ENCODE measurements at places on chromosomes 6 and 20.

DNA sequence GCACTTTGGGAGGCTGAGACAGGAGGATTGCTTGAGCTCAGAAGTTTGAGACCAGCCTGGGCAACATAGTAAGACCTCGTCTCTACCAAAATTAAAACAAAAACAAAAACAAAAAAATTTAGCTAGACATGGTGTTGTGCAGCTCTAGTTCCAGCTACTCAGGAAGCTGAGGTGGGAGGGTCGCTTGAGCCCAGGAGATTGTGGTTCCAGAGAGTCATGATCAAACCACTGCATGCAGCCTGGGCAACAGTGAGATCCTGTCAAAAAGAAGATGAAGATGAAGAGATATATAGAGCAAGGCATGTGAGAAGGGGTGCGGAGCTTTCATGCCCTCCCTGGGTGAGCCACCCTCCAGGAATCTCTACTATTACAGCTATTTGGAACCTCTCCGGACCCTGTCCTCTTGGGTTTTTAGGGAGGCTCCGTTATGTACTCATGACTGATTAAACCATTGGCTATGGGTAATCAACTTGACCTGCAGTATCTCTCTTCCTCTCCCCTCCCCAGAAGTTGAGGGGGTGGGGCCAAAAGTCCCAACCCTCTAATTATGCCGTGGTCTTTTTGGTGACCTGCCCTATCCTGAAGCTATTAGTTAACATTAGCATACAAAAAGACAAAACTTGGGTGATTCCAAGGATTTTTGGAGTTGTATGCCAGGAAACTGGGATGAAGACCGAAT is 9.0 kb downstream of the POLH start:
- DNase-seq, result no peak

DNA sequence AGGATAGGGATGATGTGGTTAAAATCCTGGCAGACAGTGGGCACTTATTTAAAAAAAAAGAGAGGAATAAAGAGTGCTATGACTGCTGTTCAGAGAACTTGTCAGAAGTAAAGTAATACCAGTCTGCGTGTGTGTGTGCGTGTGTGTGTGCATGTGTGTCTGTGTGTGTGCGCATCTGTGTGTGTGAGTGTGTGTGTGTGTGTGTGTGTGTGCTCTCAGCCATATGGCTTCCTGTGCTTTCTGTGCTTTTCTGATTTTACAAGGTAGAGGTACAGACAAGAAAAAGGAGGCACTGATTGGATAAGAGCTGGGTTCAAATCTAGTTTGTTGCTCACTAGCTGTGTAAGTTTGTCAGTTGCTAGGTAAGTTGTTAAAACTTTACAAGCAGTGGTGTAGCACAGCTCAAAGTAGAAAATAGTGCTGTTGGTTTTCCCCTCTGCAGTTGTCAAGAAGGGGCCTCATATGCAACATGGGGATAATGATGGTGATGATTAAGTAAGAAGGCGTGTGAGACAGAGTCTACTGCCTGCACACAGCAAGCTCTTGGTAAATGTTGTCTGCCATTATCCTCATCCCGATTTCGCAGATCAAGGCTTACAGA is 155.3 kb upstream of the ZNF217 start:
- DNase-seq, result no peak

- no peak for DNase-seq
Observed at GRCh38 chr6:68635706-68636513, 828 bp downstream of the ADGRB3 start.

GRCh38 chr6:119476024-119476423 is 126.5 kb upstream of the MAN1A1 start:
- no peak for DNase-seq

DNA sequence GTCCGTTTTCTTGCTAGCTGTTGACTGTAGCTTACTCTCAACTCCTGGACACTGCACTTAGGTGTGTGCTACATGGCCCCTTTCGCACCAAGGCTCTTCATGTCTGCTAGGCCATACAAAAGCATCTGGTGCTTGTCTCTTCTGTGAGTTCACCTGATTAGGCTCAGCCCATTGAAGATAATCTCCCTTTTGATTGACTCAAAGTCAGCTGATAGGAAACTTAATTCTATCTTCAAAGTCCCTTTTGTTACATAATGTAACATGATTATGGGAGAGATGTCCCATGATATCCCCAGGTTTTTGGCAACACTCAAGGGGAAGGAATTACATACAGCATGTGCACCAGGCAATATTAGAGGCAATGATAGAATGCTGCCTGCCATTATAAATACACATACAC is 263.0 kb upstream of the JAG1 start:
- DNase-seq, result no peak

DNA sequence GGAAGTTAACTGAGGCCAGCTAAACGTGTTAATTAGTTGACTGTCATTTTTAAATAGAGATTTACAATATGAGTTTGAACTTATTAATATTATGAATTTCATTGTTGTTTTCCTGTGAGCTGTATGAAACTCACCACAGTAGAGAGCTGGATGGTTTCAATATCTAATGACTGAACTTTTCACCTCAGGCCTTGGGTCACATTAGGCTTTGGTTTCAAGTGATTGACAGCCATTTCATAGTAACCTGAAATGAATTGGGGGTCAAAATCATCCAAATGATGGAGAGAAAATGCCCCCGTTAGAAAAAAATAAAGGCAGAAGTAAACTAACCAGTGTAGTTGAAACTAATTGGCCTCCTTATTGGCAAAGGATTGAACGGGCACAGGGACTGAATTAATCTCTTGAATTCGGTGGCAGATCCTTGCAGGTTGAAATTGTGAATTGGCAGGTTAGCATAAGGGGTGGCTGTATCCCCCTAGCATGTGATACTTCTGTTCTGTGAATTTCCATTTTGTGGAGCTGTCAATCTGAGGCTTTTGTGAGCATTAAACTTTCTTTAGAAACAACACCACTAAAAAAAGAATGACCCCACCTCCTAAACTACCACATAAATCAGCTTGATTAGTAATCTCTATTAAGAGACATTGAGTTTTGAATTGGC is 155.1 kb upstream of the MMS22L start:
- no peak for DNase-seq

DNA sequence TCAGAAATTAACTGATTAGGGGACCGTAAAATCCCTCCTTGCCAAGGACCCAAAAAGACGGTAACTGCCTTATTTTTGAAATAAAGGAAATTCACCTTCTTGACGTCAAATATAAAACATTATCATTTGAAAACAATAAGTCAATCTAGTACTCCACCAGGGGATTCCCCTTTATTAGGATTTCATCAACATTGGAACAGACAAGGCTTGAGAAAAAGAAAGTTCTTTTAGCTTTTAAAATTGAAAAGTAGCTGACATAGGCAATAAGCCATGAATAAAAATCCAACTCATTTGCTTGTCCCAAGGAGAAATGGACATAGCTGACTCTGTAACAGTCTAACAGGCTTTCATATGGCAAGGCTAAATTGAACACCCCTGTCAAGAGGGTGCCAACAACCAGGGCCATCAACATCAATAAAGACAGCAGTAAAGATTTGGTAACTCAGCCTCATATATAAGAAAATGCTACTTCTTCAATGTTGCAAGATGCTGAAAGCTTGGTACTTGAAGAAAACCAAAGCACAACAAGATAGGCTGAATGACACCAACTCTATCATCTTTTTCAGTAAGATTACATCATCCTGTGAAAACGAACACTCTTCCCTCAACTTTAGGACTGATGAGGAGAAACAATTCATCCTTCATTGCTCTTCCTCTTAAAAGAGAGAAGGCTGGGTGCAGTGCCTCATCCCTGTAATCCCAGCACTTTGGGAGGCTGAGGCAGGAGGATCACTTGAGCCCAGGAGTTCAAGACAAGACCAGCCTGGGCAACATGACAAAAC is 121.0 kb upstream of the PRDM1 start:
- DNase-seq, result no peak

- no peak for DNase-seq
Observed at GRCh38 chr20:63772781-63773518, 33.4 kb downstream of the SLC2A4RG start.

- DNase-seq, result no peak
Observed at GRCh38 chr6:147904416-147904815, 395.9 kb downstream of the SAMD5 start.

- no peak for DNase-seq
Observed at GRCh38 chr20:20343932-20344331, 24.0 kb upstream of the INSM1 start.

DNA sequence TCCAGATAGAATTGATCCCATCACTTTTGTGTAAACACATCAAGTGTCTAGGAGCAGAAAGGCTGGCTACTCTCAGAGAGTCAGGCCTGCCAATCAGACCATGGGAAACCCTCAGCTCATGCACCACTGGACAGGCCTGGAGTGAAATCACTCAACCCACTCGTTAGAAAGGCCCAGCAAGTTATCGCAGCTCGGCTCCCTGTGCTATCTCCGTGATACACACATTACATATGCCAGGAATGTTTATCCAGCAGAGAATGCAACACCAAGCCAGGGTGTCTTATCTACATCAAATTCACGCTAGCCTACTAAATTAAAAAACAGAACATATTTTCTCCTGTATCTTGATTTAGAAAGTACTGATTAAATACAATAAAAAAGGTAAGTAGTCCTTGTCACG is 232.4 kb upstream of the FOXQ1 start:
- no peak for DNase-seq

- no peak for DNase-seq
Observed at GRCh38 chr20:38441916-38442315, 6.8 kb upstream of the SNHG17 start.

GRCh38 chr20:62476056-62476838 is 452 bp upstream of the GATA5 start:
- no peak for DNase-seq

DNA sequence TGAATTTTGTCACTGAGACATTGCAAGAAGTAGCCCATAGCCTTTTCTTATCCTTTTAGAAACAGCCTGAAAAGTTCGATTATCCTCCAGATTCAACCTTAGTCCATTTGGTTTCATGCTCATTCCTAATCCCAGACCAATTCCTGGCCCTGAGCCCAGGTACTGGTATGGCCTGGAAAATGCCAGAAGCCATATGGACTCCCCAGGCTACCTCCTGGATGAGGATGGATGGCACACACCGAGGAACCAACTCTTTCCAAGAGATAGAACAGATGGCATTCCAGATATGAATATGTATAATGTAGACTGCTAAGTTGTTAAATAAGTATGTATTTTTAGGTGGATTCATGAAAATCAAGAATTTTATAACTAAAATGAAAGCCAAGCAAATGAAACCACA is 51.6 kb upstream of the SNAP25 start:
- no peak for DNase-seq

GRCh38 chr6:31352683-31353383 is 4.1 kb downstream of the HLA-B start:
- DNase-seq, result no peak

GRCh38 chr6:166744223-166745134 is 117.4 kb upstream of the RPS6KA2 start:
- no peak for DNase-seq

DNA sequence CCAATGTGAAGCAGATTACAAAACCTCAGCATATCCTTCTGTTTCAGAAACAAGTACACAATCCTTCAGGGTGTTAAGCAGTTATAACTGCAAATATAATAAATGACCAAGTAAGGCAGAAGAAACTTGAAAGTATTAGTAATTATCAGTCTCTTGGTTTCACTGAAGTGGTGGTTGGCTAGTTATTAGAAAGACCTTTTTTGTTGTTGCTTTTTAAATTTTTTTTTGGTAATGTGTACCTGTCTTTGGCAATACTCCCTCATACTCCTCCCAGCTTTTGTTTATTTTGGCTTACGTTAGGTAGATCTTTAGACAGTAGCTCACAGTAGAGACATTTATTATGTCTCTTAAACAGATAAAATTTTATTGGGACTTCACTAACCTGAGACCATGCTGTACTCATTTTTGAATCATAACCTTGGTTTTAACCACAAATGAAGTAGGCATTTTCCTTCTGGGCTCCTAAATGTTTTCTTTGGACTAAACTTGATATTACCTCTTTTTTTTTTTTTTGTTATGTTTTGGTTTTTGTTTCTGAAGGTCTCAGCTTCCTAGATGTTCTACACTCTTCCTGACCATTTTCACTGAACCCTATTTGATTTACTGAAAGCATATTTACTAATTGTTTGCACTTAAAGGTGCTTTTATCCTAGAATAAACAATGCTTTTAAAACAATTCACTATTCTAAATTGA is 6.4 kb downstream of the CD2AP start:
- DNase-seq, result no peak

DNA sequence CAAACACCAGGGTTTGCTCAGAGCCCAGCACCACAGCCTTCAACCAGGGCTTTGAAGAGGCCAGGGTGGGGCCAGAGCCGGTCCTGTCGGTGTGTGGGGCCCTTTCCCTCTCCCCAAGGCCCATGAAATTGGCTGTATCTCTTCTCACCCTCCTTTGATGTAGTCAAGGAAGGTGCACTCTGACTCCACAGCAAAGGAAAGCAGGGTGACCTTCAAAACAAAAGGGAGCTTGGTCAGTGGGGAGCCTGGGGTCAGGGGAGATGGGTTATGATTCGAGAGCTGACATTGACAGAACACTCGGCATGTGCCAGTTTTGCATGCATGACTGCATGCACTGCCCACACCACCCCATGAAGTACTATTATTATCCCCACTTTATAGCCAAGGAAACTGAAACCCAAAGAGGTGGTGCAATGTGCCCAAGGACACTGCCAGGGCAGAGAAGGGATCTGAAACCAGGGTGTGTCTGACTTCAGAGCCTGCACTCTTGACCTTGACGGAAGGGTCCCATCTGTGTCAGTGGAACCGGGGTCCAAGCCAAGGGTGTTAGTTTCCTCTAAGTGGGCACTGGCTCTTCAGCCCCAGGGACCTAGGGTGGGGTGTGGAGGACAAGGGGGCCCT is 55.4 kb downstream of the RAB44 start:
- no peak for DNase-seq

GRCh38 chr20:12700701-12701100 is 308.1 kb upstream of the SPTLC3 start:
- DNase-seq, result no peak

DNA sequence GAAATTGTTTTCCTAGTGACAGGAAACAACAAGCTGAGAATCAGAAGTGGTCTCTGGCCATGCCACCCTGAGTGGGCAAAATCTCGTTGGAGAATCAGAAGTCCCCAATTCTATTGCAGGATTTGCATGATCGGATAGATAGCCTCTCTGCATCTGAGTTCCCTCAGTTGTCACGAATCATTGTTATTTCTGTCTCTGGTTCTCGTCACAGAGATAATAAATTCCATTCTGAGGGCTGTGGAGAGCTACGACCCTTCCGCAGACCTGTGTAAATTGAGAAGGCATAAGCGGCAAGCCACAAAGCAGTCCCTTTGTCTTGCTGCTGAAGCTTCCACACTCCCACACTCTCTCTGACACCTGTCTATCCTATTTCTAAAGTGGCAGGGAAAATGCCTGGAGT is 102.4 kb upstream of the CNR1 start:
- no peak for DNase-seq
